Right lobe of liver (tissue), 6 donors: ENCODE measurements at places on chromosomes 5 and 9. TPM values are rescaled to one million over a fixed set of nuclear protein-coding genes. Genes with fewer than 3 reads are reported as not detected.

DNA sequence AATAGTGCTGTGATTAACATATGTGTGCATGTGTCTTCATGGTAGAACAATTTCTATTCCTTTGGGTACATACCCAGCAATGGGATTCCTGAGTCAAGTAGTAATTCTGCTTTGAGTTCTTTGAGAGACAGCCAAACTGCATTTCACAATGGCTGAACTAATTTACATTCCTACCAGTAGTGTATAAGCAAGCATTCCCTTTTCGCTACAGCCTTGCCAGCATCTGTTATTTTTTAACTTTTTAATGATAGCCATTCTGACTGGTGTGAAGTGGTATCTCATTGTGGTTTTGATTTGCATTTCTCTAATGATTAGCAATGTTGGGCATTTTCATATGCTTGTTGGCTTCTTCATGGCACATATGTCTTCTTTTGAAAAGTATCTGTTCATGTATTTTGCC is 308.5 kb downstream of the ARRDC3 start:
- H3K27me3 ChIP-seq, result no peaks in the 10 kb centered on the region
- H3K36me3 ChIP-seq, result no peaks in the 10 kb centered on the region
- no peak for DNase-seq
- H3K27ac ChIP-seq, result no peak overlapping the region

DNA sequence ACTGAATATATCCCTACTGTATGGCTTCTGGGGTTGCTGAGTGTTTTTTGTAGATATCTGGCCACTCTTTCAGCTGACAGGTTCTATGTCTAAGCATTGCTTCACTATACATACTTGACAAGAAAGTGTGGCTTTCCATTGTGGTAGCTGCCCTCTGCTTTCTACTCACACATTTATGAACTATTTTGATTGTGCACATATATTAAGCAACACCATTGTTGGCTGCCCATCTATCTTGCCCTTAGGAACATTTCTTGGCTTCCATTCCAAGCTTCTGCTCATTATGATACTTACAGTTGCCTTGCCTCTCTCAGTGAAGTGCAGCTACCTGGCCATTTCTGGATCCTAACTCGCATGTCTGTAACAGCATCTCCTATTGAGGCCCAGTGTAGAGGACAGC is 153.6 kb upstream of the MOCS2 start:
- H3K4me3 ChIP-seq, result no peak overlapping the region
- no peaks in the 10 kb centered on the region for H3K4me1 ChIP-seq
- H3K36me3 ChIP-seq, result no peaks in the 10 kb centered on the region
- H3K27me3 ChIP-seq, result no peaks in the 10 kb centered on the region
- no peak overlapping the region for H3K27ac ChIP-seq
- DNase-seq, result no peak

- H3K27me3 ChIP-seq, result no peaks in the 10 kb centered on the region
- H3K36me3 ChIP-seq, result no peaks in the 10 kb centered on the region
- no peak overlapping the region for H3K27ac ChIP-seq
- no peak overlapping the region for H3K4me3 ChIP-seq
Measured at GRCh38 chr5:71955723-71956122, 151.6 kb upstream of the MAP1B start.

DNA sequence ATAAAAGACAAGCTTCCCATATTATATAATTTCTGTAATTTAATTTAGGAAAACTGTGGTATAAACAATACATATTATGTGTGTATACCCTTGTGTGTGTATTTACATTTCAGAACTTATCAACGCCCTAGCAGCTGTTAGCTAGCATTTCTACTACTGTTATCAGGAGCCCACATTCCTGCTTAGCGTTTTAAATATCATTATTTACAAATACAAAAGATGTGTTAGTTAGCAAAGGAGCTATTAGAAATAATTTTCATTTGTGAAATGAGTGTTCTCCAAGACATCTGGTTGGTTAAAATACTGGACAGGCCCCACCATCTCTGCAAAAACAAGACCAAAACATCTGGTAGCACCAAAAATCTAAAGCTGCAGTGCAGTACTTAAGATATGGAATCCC is 48.0 kb downstream of the EPB41L4A start:
- no peaks in the 10 kb centered on the region for H3K36me3 ChIP-seq
- no peak overlapping the region for H3K4me3 ChIP-seq
- no peak overlapping the region for H3K27ac ChIP-seq
- no peaks in the 10 kb centered on the region for H3K4me1 ChIP-seq
- H3K27me3 ChIP-seq, result no peaks in the 10 kb centered on the region

DNA sequence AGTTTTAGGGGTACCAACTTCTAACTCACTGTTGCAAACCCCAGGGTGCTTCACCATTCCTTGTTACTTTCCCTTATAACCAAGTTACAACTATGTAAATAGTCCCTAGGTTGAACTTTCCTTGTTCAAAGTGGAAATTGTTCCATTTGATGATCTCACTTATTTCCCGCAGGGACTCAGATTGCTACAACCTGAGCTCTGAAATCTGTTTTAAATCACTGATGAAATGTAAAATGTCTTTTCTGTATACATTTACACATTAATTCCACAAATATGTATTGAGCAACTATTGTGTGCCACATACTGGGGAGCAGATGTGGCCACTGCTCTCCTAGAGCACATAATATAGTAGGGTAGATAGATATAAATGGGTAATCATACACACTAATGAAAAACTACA is 69.1 kb upstream of the TARS1 start:
- H3K4me1 ChIP-seq, result no peaks in the 10 kb centered on the region
- H3K27ac ChIP-seq, result no peak overlapping the region
- no peaks in the 10 kb centered on the region for H3K27me3 ChIP-seq

DNA sequence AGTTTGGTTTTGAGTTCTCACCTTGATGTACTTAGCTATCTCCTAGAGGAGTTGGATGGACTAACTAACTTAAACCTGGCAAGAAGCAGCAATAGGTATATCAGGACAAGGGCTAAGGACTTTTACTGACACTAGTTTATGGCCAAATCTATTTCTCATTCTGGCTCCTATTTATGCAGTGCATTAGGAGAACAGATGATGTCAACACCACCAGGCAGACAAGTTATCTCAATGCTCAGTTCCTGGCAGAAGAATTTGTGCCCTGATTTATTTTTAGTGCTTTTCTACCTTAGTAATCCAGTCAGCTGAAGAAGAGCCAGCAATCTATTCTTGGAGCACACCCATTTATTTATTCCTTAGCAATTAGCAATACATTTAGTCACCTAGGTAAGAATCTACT is 30.7 kb upstream of the MYOT start:
- no peaks in the 10 kb centered on the region for H3K27me3 ChIP-seq
- H3K36me3 ChIP-seq, result no peaks in the 10 kb centered on the region
- no peak overlapping the region for H3K4me3 ChIP-seq
- H3K27ac ChIP-seq, result no peak overlapping the region

DNA sequence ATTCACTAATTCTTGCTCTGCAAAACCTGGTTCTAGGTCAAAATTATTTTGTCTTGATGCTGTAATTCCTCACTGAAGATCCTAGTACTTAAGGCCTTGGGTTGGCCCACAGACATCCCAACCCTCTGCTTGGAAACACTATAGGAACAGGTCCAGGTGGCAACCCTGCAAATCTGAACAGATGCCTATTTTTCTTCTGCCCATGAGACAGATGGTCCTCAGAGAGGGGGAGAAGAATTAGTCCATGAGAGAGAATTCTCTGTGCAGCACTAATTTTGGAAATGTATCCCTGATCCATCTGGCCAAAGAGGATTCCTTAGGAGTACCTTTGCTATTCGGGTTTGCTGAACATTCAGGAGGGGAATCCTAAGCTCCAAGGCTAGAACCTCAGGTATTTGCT is 156.3 kb downstream of the ELAVL2 start:
- H3K36me3 ChIP-seq, result no peaks in the 10 kb centered on the region
- DNase-seq, result no peak
- no peaks in the 10 kb centered on the region for H3K27me3 ChIP-seq
- H3K4me1 ChIP-seq, result peaks cover 13% of the 10 kb centered on the region
- no peak overlapping the region for H3K27ac ChIP-seq

- peaks cover 30% of the 10 kb centered on the region for H3K4me1 ChIP-seq
- H3K4me3 ChIP-seq, result no peak overlapping the region
- H3K27me3 ChIP-seq, result no peaks in the 10 kb centered on the region
Measured at GRCh38 chr9:128059365-128059983, 7.6 kb downstream of the NAIF1 start.

DNA sequence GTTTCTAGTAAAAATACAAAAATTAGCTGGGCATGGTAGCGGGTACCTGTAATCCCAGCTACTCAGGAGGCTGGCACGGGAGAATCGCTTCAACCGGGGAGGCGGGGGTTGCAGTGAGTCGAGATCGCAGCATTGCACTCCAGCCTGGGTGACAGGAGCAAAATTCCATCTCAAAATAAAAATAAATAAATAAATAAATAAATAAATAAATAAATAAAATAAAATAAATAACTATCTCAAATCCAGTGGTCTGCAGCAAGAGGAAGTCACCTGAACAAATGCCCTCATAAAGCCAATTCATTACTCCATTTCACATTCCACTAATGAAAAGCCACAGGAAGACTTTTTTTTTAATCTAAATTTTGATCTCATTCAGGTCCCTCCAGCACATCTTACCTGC is 114.2 kb downstream of the EFNA5 start:
- DNase-seq, result no peak
- H3K27me3 ChIP-seq, result no peaks in the 10 kb centered on the region
- no peaks in the 10 kb centered on the region for H3K4me1 ChIP-seq
- H3K27ac ChIP-seq, result no peak overlapping the region

DNA sequence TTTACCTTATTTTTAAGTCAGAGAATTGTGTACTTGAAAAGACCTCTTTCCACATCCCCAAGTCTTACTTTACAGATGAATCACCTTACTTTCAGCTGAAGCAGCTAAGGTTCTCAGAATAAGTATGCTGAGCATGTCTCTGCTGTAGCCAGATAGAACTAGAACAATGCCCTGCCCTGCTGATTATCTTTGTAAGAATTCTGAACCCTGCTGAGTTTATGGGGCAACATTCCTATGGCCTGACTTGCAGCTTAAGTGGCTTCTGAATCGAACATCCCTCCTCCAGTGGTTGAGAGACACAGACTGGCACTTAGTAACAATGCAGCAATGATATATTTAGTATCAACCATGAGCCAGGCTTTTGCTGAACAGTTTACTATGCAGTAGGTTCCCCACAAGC is 592.0 kb upstream of the WWC1 start:
- no peak overlapping the region for H3K27ac ChIP-seq
- DNase-seq, result no peak
- H3K36me3 ChIP-seq, result no peaks in the 10 kb centered on the region
- H3K4me3 ChIP-seq, result no peak overlapping the region
- H3K4me1 ChIP-seq, result no peaks in the 10 kb centered on the region

The RGS7BP gene
- 0.84 TPM for total RNA-seq

The ALG2 gene
- 28.6 TPM for total RNA-seq

The OBP2B gene
- total RNA-seq, result not detected

The SPIN1 gene
- total RNA-seq, result 18.4 TPM

The CIZ1 gene
- total RNA-seq, result 33.5 TPM

The RASGRF2 gene
- 0.26 TPM for total RNA-seq
